HEK293T (cell line): ENCODE measurements at places on chromosomes 12 and 14.

DNA sequence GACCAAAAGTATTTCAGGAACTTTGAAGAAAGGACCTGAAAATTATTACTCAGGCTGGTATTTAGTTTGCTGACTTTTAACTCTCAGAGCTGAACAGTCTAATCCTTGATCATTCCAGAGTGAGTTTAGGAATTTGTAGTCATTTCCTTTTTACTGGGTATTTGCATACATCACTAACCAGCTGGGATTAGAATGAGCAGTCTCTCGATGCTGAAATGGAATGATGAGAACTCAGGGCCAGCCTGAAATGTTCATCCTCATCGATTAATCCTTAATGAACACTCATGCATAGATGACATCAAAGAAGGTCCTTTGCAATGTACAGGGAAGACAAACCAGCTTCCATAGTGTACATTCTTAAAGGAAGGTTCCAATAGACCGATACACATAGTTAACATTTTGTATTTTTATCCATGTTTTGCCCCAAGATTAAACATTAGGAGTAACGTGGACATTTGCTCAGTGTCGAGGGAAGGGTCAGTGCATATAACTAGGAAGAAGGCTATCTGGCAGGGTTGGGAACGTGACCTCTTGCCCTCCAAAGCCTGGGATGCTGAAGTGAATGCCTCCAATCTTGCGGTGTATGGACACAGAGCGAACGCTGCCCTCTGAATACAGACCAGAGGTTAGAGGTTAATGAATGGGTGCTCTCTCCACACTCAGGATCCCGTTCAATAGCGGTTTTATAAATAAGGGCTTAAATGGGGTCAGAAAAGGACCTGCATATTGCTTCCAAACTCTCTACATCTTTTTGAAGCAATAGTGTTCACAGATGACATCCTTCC lies 14.5 kb downstream of the FBXL14 start:
- DNase-seq, result no peak

- DNase-seq, result peak; percentile 11
These were observed 895.8 kb downstream of the RPS29 start for GRCh38 chr14:48690349-48690748.

- no peak for DNase-seq
These were observed 136.6 kb downstream of the SSPN start for GRCh38 chr12:26331960-26332359.

GRCh38 chr12:105507311-105508038 lies 177.0 kb downstream of the C12orf75 start:
- DNase-seq, result no peak

DNA sequence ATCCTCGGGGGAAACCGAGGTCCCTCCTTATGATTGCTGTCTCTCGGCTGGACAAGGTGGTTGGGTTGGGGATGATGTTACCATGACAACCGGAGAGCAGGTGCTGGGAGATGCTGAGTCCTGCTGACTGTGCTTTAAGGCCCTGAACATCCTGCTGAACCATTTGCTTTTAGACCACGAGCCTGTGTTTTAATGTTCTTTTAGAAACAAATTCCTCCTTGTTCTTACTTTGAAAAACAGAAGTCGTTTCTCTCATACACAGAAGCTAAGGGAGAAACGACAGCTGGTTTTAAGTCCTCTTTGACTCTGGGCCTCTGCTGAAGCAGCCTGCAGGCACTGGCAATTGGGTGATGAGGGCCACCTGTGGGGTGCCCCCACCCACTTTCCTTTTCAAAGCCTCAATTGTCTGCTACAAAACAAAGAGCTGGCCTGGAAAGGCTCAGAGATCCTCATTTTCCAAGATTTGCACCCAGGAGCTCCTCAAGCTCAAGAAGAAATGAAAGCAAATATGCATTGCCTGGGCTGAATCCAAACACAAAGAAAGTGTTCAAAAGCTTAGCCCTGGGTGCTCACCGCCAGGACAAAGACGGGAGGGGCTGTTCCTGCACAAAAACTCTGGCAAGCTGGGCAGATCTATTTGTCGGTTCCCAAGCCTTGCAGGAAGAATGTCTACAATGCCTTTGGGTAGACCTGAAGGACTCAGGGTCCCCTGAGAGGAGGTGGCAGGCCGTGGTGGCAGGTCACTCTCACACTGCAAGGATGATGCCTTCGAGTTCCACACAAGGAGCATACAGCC lies 90.0 kb upstream of the CLMN start:
- no peak for DNase-seq

- DNase-seq, result no peak
These were observed 151.8 kb upstream of the FKBP4 start for GRCh38 chr12:2642896-2643425.

- no peak for DNase-seq
These were observed 367.2 kb upstream of the LMO3 start for GRCh38 chr12:16972923-16973770.

- DNase-seq, result no peak
These were observed 52.6 kb downstream of the AEBP2 start for GRCh38 chr12:19491863-19492262.

GRCh38 chr12:48600552-48600951 lies 30.7 kb upstream of the LALBA start:
- no peak for DNase-seq

DNA sequence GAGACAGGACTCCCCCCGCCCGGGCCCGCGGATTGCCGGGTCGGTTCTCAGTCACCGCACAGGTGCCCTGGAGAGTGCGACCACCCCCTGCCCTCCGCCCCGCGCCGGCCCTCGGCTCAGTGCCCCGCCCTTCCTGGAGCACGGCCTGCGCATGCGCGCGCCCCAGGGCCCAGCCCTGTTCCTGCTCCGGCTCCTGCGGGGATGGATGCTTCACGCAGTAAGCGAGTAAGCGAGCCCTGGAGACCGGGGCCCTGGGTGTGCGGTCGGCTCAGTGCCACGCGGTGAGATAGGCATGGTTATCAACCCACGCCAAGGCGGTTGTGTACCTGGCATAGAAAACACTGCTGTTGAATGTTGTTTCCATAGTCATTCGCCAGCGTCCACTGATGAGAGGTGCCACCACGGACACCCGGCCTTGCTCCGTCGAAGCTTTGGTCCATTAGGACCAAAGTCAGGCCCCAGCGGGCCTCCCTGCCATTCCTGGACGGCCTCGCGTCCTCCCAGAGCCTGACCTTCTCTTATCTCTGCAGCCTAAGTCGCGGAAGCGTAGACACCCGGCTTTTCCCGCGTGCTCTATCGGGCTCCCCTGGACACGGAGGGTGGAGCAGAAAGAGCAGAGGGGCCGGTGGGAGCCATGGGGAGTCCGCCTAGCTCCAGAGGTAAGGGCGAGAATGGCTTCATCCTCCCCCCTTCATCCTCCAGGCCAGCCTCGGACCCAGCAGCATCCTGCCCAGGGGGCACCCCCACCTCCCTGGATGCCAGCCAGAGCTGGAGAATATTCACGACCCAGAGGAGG lies 90.6 kb downstream of the PAPOLA start:
- DNase-seq, result no peak

GRCh38 chr14:68470361-68470760 lies 322.5 kb downstream of the ZFP36L1 start:
- no peak for DNase-seq

GRCh38 chr14:54533100-54533499 lies 23.4 kb downstream of the CGRRF1 start:
- DNase-seq, result no peak

DNA sequence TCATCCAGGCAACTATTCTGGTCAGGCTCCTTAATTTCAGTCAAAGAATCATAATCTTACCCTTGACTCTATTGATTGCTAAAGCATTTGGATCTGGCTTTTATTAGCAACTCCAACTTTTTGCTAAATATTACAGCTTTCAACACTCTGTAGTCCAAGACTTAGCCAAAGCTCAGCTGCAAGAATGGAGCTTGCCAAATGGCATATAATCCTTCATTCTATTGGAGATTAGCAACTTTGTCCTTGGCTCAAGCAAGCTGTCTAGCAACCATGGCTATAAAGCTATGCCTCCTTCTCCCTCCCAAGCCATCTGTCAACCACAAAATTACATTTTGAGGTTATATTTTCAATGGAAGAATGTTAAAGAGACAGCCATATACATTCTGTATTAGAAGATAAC lies 23.1 kb upstream of the NID2 start:
- no peak for DNase-seq

- DNase-seq, result no peak
These were observed 6.1 kb upstream of the GPRC5A start for GRCh38 chr12:12885096-12885792.

- no peak for DNase-seq
These were observed 41.9 kb downstream of the IFNG start for GRCh38 chr12:68117661-68118060.

DNA sequence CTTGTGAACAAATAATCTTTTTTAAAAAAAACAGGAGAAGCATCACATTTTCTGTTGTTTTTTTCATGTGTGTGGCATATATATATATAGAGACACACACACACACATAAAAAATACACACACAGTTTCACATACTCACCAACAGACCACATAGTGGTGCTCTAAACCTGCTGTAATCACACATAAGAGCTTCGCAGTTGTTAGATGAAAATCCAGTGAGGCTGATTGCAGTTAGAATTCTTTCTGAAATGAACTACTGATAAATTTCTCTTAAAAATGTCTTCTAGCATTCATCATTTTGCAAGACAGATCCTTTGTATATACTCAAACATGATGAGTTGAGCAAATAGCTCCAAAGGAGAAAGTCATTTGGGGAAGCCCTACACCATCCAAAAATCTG lies 434.3 kb upstream of the STXBP6 start:
- DNase-seq, result no peak

- DNase-seq, result no peak
These were observed 490.4 kb upstream of the ATP2B1 start for GRCh38 chr12:90199006-90199405.

- peak; percentile 61 for DNase-seq
These were observed 27.8 kb upstream of the GPR132 start for GRCh38 chr14:105093038-105093430.
